Cortex of kidney (tissue), 1 donor: ENCODE measurements at places on chromosomes 2 and 18.

DNA sequence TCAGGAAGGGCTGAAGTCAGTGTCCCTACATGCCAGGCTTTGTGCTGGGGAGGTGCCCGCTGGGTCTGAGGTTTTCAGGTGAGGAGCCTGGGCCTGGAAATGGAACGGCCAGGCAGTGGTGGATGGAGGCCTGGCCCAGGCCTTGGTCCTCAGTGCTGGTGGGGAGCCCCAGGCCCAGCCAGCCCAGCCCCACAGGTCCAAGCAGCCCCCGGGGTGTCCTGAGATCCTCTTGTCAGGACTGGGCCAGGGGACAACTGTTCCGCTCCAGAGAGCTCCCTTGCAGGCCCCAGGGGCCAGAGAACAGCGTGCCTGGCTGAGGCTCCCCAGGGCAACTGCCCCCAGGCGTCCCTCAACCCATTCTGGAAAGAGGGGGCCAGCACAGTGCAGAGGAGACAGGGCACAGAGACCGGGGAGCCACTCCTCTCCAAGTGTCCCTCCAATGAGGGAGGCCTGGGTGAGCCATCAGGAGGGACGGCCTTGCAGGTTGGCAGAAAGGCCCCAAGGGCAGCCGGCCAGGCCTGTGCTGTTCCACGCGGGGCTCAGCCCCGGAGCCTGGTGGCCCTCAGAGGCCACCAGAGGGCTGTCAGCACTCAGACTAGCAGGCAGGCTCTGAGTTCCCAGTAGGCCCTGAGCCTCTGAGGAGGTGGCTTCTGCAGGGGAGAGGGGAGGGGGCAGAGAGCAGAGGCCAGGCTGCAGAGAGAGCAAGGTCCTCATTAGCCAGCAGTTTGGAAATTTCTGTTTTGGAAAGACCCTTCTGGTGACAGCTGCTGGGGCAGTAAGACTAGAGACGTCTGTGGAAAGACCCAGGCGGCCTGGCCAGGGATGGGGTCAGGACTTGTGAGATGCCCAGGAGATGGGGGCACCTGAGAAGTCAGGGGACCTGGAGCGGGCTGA, 29.4 kb upstream of the SNED1 start:
- no peak for DNase-seq

DNA sequence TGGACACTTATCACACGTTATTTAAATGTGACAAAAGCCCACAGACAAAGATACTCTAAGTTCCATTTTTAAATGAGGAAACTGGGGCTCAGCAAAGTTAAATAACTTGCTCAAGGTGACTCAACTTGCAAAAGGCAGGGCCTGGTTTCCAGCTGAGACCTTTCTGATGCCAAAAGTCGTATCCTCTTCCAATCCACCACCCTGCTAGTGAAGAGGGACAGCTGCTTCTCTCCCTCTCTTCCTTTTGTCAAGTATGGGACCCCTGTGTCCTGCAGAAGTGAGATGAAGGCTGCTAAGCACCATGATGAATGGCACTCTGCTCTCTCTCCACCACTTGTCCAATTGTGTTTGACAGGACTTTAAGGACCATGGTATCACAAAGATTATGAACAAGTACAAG, 140.9 kb downstream of the DYM start:
- no peak for DNase-seq

DNA sequence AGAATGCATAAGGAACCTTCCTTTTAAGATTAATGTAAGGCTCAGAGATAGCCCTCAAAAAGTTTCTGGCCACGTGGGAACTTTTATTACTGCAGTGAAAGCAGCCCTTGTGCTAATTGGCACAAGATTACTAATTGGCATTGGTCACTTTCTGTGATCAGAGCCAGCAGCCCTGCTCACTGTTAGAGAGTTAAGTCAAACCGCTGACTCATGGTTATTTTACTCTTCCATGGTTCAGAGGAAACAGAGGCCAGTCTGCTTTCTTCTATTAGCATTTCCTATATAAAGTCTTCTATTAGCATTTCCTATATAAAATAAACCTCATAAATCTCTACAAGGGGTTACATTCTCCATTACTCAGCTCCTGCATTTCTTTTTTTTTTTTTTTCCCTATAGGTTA, 1.5 kb upstream of the SLC35G4 start:
- DNase-seq = no peak

GRCh38 chr2:161049559-161049958, 110.7 kb upstream of the TANK start:
- no peak for DNase-seq

GRCh38 chr18:59613903-59614302, 83.3 kb downstream of the CCBE1 start:
- DNase-seq = no peak

- DNase-seq = no peak
Measured at GRCh38 chr2:169673921-169674320, 20.3 kb downstream of the CFAP210 start.

DNA sequence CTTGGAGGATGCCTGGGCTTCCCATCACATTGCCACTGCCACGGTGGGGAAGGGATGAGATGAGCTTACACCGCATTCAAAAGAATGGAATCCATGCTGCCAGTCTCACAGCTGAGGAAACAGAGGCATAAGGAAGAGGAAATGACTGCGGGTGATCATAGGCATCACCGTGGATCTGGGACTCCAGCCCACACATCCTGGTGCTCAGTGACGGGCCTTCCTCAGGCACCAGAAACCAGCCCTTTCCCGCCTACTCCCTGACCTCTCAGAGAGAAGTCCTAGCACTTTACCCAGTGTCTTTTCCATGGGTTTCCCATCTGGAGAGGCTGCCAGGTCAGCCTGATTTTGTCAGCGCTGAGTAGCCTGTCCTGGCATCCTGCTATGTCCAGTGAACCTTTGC, 5.3 kb upstream of the PLB1 start:
- DNase-seq = no peak

DNA sequence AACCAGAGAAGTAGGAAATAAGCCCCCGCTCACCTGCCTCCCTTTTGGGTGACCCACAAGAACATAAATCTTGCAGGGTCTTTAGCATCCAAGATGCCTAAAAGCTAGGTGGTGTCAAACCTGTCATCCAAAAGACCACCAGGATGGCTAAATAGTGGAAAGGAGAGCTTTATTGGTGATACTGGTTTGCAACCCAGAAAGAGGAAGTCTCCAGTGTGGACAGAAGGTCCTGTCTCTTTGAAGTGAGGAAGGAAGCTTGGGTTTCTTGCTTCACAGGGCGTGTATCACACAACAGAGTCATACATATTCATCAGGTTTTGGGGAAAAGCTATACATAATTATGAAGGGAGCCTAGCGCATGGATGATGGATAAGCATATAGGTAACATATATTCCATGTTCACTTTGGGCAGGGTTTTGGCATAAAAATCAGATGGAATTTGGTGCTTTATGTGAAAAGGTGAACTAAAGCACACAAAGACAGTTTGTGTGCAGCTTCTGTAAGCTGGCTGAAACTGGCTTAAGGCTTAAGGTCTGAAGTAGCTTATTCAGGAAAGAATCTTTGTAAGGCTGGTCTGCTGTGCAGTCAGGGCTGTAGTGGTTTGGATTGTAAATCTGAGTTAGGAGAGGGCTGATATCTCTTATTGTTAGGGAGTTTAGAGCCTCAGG, 102.2 kb upstream of the MSH2 start:
- no peak for DNase-seq

DNA sequence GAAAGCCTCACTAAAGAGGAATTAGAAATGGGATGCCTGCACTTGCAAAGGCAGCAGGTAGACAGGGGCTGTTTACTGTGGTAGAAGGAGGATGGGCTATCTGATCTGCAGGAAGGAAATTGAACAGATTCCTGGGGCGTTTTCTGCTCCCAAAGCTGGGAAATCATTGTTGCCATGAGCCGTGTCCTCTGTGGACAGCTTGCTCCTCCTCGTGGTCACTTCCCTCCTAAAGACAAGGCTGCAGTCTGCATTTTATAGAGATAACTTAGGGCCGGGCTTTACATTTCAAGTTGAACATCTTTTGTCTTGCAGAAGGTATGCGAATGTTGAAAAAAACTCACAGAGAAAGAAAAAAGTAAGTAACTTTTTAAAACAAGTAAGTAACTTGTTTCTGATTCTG, 50.9 kb downstream of the DCDC2C start:
- DNase-seq = no peak

- DNase-seq = no peak
Measured at GRCh38 chr2:162926501-162926900, 87.9 kb upstream of the KCNH7 start.

- no peak for DNase-seq
Measured at GRCh38 chr2:182228073-182228473, 198.8 kb downstream of the PDE1A start.

DNA sequence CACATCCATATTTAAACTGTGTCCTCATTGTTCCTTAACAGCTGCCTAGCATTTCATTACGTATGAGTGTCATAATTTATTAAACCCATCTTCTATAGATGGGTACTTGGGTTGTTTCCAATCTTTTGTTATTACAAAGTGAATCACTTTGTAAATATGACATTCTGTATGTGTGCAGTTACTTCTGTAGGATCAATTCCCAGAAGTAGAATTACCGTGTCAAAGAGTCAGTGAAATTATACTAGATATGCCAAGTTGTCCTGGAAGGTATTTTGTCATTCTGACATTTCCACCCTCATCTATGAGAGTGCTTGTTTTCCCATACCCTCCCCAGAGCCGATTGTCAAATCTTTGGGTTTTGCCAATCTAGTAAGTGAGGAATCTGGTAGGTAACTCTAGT, 194.5 kb upstream of the APCDD1 start:
- DNase-seq = no peak

- DNase-seq = no peak
Measured at GRCh38 chr2:134550566-134551164, 168.1 kb downstream of the TMEM163 start.

GRCh38 chr2:3604991-3605961, 10.4 kb downstream of the COLEC11 start:
- DNase-seq = no peak

DNA sequence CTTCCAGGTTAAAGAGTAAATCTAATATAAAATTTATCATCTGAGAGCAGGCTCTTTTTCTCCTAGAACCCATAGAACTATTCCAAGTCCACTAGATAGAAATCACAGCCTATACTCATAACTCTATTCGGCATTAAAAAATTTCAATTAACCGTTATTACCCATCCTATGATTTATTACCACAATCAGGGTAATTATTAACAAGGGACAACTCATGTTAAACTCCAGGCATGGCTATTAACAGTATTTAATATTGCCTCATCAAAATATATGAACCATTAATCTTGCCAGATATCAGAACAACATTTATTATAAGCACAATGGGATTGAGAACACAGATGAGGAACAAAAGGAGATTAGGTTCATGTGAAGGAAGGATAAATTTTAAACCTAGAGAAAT, 136.8 kb upstream of the RIOK3 start:
- no peak for DNase-seq

DNA sequence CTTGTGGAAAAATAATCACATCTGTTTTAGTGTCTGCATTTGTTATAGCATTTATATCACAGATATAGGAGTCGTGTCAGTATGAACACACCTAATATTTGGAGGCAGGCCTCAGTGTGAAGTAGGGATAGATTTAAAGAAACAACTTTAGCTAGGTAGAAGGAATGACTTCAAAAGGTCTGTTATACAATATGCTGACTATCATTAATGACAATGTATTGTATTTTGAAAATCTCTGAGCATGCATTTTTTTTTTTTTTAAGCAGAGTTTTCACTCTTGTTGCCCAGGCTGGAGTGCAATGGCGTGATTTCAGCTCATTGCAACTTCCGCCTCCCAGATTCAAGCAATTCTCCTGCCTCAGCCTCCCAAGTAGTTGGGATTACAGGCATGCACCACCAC, 248.3 kb downstream of the EN1 start:
- no peak for DNase-seq

DNA sequence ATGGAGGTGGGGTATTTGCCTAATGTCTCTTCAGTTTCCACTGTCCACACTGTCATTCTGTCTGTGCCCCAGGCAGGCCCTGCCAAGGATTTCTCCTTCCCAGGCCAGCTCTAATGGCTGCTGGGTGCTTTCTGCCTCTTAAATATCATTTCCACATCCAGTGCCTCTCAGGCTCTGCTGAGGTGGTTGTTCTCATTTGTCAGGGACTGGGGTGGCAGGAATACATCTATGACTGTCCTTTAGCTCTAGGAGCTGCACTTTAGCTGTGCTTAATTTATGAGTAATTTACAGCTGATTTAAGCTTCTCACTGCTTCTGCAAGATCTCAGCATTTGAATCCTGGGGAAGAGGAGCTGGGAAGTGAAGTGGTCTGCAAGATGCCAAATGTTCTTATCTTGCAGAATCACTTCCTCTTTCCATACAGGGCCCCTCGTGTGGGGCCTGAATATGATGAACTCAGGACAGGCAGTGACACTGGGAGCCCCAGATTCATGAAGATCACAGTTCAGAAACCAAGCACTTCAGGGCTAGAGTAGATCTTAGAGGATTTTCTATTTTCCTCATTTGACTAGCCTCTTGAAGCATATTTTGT, 150.2 kb downstream of the FSHR start:
- DNase-seq = no peak

DNA sequence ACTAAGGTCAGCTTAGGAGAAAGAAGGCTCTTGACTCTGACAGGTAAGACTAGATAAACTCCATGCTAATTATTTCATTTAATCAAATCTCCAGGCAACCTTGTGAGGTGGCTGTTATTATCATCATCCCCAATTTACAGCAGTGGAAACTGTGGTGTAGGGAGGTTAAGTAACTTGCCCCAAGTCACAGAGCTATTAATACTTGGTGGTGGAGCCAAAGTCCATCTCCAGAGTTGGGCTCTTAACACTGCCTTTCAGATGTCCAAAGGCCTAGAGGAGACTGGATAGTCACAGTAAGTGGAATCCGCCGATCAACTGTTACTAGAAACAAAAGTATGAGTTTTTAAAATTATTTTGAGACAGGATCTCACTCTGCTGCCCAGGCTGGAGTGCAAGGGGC, 46.6 kb upstream of the SP3 start:
- no peak for DNase-seq

DNA sequence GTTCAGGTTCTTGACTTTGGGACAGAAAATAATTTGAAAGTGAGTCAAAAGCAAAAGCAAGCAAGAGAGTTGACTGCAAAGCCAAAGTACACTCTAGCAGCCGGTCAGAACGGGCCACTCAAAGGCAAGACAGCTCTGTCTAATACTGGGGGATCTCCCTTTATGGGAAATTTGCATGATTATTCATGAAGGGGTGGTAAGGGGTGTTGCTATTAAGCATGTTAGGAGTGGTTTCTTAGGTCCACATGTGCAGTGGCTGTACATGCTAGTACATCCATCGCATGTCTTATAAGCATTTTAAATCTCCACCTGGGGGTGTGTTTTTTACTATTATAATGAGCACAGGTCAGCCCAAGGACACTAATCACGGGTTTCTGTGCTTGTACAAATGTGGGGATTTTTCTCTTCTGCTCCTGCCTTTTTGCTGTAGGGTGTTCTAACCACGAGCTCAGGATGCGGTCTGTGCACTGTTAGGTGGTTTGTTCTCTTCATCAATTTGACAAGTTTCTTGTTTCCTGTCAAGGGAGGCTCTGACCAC, 60.2 kb upstream of the SPP2 start:
- no peak for DNase-seq
